ENCODE measurements at places on chromosomes 16 and 17.
A peak's percentile ranks its signal among the peaks of the same experiment; 100 is the strongest.

DNA sequence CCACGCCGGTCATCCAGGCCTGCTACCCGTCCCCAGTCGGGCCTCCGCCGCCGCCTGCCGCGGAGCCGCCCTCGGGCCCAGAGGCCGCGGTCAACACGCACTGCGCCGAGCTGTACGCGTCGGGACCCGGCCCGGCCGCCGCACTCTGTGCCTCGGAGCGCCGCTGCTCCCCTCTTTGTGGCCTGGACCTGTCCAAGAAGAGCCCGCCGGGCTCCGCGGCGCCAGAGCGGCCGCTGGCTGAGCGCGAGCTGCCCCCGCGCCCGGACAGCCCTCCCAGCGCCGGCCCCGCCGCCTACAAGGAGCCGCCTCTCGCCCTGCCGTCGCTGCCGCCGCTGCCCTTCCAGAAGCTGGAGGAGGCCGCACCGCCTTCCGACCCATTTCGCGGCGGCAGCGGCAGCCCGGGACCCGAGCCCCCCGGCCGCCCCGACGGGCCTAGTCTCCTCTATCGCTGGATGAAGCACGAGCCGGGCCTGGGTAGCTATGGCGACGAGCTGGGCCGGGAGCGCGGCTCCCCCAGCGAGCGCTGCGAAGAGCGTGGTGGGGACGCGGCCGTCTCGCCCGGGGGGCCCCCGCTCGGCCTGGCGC lies 2.4 kb downstream of the HIC1 start:
- no peak for DNase-seq
- no peak overlapping the region for H3K4me3 ChIP-seq
- no peaks in the 10 kb centered on the region for H3K27me3 ChIP-seq
- H3K27ac ChIP-seq: no peak overlapping the region
- H3K4me1 ChIP-seq: no peaks in the 10 kb centered on the region

DNA sequence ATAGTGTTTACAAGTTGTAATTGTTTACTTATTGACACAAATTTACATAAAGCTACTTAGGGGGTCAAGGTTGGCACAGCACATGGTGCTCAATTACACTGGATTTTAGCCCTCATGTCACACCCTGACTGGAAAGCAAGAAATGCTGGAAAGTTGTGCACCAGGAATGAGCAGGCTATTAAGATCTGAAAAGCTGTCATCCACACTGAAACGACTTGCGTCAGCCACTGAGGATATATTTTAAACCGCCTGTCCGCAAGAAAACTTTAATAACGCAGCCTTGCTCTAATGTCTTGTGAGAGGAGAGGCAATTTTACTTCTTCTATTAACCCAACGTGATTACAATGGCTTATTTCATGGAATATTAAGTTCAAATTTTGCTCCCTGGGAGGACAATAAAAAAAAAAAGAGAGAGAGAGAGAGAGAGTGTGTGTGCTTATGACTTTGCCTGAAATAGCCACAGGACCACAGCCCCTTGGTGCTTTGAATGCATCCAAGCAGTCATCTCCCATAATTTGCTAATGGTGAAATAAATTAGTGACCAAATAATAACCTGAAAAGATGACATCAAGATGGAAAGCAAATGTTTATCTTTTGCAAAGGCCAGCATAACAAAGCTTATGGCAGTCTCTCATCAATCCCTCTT lies 425.4 kb upstream of the PSMD7 start:
- no peaks in the 10 kb centered on the region for H3K4me1 ChIP-seq
- no peaks in the 10 kb centered on the region for H3K36me3 ChIP-seq
- no peak overlapping the region for H3K27ac ChIP-seq
- H3K4me3 ChIP-seq: no peak overlapping the region
- no peak for DNase-seq

DNA sequence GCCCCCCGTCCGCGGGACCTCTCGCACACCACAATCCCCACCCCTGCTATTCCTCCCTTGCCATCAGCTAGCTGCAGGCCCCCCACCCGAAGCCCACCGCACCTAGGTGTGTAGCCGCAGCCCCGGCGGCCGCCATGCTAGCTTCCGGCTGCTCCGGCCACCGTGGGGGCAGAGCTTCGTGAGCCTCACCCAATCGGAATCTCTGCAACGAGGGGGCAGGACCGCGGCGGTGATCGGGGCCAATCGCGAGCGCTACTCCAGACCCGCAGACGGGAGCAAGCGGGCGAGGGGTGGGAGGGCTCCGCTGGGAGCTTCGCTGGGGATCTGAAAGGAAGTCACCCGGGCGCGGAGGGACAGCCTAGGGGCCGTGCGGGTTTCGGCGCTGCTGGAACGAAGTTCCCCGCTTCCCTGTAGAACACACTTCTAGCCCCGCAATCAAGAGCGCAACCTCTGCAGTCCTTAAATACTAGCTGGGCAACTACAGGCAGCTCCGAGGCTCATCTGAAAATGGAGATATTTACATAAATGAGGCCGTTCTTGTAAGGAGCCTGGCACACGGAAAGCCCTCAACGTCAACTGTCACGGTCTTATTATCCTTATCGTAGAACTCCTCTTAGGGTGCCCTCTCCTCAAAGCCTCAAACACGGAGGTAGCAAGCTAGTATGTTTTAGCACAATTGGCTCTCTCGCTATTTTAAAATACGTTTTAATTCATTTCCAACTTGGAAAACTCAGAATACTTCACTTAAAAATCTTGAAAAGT lies at the start of gene PIGS:
Gene PIGS, minus strand, starts transcription at position 164 of the 762 bp plus-strand sequence. Its CDS starts 28 bp downstream, at position 136.
- no peaks in the 10 kb centered on the region for H3K27me3 ChIP-seq
- DNase-seq: peak; percentile 93
- H3K4me1 ChIP-seq: peaks cover 8% of the 10 kb centered on the region

DNA sequence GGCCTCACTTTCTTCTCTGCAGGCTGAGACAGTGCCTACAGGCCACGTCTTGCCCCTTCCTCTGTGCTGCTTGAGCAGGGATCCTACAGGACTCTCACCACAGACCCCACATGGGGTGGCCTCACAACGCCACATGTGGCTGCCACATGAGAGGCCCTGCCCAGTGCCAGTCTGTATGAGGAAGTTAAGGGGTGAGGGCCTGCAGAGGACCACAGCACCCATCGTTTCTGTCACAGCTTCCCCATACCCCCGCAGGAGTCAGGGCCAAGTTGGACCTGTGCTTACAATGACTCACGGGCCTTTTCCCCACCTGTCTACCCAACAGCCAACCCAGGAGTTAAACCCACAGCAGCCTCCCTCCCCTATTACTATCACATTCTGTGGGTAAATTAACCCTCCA lies 2.9 kb upstream of the GSDMB start:
- no peaks in the 10 kb centered on the region for H3K27me3 ChIP-seq
- peaks cover under 1% of the 10 kb centered on the region for H3K4me1 ChIP-seq
- peaks cover 20% of the 10 kb centered on the region for H3K36me3 ChIP-seq

GRCh38 chr17:5788266-5788900 lies 204.1 kb upstream of the NLRP1 start:
- H3K27me3 ChIP-seq: no peaks in the 10 kb centered on the region
- H3K36me3 ChIP-seq: no peaks in the 10 kb centered on the region
- DNase-seq: no peak
- no peak overlapping the region for H3K27ac ChIP-seq
- H3K4me1 ChIP-seq: peaks cover 15% of the 10 kb centered on the region

GRCh38 chr17:63929860-63930766 lies 2.0 kb downstream of the CD79B start:
- no peak for DNase-seq
- H3K27ac ChIP-seq: no peak overlapping the region
- H3K4me3 ChIP-seq: no peak overlapping the region
- H3K27me3 ChIP-seq: no peaks in the 10 kb centered on the region

GRCh38 chr16:12906765-12907516 lies 5.5 kb downstream of the SHISA9 start:
- H3K36me3 ChIP-seq: no peaks in the 10 kb centered on the region
- H3K4me3 ChIP-seq: no peak overlapping the region
- no peak for DNase-seq
- peaks cover 33% of the 10 kb centered on the region for H3K27me3 ChIP-seq

GRCh38 chr16:76669288-76669687 lies 392.1 kb downstream of the CNTNAP4 start:
- no peaks in the 10 kb centered on the region for H3K36me3 ChIP-seq
- H3K4me1 ChIP-seq: peaks cover 8% of the 10 kb centered on the region
- no peaks in the 10 kb centered on the region for H3K27me3 ChIP-seq
- no peak overlapping the region for H3K27ac ChIP-seq
- no peak for DNase-seq
- no peak overlapping the region for H3K4me3 ChIP-seq
